ENCODE measurements at places on chromosomes 4 and X.

DNA sequence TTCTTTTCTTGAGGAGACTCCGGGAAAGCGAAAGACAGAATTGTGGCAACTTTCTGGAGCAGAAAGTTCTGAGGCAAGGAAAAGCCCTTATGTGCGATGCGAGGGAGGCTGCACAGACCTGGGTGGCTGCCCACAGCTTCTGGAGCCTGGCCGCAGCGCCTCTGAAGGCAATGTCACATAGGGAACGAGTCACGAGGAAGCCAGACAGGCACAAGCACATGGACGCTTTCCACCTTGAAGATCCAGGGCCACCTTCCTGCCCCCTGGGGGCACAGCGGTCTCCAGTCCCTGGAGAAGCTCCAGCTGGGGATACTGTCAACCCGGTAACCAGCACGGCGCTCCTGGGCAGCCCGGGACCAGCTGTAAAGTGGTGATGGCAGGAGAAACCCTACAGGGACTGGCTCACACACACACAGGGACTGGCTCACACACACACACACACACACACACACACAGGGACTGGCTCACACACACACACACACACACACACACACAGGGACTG lies 69.8 kb downstream of the MTNR1A start:
- no peak for DNase-seq

- DNase-seq, result no peak
Measured at GRCh38 chr4:76539979-76540378, 105.0 kb downstream of the SHROOM3 start.

- no peak for DNase-seq
Measured at GRCh38 chr4:110371016-110371770, 104.8 kb upstream of the ENPEP start.

- DNase-seq, result no peak
Measured at GRCh38 chr4:3679851-3680311, 86.3 kb upstream of the ADRA2C start.

DNA sequence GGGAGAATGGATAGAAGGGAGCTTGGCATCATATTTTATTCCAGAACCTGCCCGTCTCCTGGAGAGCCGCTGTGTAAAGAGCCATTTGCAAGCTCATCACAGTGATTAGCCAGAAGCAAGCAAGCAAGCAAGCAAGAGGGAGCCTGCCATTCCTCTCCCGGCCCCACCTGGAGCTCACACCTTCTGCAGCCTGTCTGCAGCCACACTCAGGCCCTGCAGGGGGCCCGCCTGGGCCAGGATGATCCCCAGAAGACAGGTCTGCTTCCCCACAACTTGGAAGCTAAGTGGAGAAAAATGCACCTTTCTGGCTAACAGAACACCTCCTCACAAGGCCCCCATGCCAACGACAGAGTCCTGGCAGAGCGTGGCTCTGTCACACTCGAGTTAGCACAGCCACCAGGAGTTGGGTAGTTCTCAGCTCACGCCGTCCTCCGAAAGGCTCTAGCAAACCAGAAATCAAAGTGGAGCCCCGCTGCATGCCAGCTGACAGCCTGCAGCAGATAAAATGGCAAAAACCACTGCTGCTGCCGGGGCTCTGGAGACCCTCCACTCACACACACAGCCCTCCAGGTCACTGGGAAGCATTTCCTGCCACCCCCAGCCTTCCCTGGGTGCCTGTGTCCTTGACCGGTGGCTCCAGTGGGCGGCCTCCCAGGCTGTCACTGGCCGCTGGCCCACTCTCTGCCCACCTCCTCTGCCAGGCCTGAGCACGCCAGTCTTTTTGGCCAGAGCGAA lies 54.9 kb downstream of the DCTD start:
- no peak for DNase-seq

DNA sequence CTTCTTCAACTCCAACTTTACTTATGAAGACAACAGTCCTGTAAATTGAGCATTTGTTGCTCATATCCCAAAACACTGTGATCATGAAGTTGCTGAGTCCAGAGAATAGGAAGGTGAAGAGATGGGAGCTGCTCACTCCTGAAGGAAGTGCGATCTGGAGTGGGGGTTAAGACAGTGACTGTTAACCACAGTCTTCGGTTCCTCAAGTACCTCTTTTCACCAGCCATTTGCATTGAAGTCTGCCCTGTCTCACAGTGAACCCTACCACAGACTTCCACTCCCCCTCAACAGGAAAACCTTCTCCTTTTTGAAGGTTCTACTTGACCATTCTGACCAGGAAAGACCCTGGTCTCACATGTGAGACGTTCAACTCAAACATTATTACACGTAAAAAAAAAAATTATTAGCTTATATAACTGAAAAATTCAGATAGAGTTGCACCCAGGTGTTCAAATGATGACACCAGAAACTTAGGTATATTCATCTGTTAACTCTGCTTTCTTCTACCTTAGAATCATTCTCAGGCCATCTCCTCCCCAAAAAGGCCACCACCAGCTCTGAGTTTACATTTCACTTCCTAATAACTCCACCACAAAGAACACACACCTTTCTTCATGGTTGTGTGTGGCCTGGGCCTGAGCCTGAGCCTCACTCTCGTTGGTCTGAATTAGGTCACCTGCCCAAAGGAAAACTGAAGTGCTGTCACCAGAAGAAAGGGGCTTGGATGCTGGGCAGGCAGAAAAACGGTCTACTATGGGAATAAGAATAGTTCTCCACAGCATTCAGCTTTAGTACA lies 199.2 kb downstream of the DCTD start:
- DNase-seq, result no peak

DNA sequence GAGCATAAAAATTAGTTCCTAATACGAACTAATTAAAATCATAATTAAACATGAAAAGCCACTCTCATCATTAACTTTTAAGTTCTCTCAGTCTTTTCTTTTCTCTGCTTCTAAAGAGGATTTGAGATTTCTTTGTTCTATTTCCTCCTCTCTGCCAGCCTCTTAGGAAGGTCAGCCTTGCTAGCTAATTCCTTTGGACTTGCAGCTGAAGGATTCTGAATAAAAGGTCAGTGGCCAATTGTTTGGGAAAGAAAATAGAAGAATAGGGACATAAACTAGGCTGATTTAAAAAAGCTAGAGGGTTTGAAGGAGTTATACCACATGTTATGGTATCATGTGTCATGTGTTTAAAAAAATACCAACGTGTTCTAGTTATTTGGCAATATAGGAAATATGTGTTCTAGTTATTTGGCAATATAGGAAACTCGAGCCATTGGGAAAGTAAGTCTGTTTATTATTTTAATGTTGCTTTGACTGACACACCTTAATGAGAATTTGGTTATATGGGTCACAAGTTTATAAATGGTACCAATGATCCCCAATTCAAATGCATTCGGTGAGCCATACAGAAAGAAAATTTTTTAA lies 1668.7 kb upstream of the PCDH7 start:
- no peak for DNase-seq

DNA sequence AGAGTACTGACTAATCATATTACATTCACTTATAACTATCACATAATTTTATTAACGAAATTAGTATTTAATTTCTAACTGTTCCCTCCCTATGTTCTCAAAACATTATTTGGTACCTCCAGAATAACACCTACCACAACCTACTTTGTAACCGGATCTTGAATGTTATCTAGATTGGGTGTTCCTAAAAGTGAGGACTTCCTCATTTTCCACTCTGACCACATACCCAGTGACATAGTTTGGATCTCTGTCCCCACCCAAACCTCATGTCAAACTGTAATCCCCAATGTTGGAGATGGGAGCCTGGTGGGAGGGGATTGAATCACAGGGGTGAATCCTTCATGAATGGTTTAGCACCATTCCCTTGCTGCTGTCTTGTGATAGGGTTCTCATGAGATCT lies 21.8 kb downstream of the NR3C2 start:
- DNase-seq, result no peak

DNA sequence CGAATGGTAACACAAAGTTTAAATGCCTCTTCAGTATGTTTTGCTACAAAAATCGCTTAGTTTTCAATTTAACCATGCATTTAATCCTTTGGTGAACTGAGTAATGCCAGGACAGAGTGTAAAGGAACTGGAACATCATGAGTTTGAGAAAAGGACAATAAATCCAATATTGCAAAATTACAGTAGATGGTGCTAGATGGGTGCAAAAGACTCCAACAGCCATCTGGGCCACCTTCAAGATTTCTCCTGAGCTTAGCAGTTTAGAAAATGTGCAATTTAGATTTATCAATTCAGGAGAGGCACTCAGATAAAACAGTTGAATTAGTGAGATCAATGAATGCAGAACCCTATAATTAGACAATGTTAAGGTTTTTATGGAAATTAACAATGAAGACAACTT lies 33.2 kb upstream of the MID1IP1 start:
- no peak for DNase-seq

DNA sequence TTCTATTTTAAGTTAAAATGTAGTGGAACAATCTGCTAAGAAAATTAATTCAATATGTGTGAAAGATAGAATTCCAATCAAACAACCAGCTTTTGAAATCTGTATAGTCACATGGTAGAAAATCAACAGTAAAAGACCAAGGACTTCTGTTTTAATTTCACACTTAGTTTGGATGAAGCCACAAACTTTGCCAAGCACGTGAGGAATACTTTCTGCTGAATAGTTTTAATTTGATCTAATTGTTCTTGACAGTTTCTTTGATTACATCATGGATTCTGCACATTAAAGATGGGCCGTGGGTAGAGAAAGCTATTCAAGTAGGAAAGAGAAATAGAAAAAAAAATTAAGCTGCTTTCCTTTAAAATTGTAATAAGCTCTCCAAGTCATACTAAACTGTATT lies 137.9 kb upstream of the FAM241A start:
- DNase-seq, result no peak
